ENCODE measurements at places on chromosomes 1 and 21. TPM values are rescaled to one million over a fixed set of nuclear protein-coding genes. Genes with fewer than 3 reads are reported as not detected.
A peak's percentile ranks its signal among the peaks of the same experiment; 100 is the strongest.

Gene UBE2U
- not detected for total RNA-seq

GRCh38 chr1:6612641-6613360, 730 bp upstream of the PHF13 start:
- no peak for DNase-seq
- H3K27me3 ChIP-seq, result no peaks in the 10 kb centered on the region
- H3K4me1 ChIP-seq, result peaks cover 29% of the 10 kb centered on the region
- H3K36me3 ChIP-seq, result no peaks in the 10 kb centered on the region

DNA sequence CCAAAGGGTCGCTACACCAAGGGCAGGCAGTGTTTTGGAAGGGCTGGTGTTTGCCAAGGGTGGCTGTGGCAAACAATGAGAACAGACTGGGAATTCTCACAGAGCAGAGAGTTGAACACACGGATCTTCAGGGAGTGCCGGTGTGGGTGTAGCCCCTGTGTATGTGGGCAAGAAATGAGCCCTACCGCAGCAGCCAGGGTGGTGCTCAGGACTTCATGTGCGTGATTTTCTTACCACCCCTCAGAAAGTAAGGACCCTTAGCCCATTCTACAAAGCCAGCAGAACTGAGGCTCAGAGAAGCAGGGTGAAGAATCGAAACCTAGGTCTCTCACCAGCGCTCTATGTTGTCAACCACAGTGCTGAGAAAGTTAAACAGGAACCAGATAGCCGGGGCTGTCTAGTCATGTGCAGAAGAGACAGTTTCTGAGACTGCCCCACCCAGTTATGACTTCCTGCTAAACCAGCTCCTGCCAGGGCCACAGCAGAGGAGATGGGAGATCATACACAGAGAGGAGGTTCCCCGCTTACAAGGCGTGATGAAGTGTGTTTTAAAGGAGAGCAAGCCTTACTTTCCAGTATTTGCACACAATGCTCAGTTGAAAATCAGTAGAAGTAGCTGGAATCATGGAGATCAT, 21.9 kb upstream of the MORC3 start:
- no peaks in the 10 kb centered on the region for H3K27me3 ChIP-seq
- peaks cover 52% of the 10 kb centered on the region for H3K4me1 ChIP-seq
- H3K4me3 ChIP-seq, result peak overlapping the region; percentile 84
- H3K27ac ChIP-seq, result peak overlapping the region; percentile 96

- H3K4me1 ChIP-seq, result no peaks in the 10 kb centered on the region
- H3K27ac ChIP-seq, result no peak overlapping the region
- no peak for DNase-seq
- no peaks in the 10 kb centered on the region for H3K27me3 ChIP-seq
- H3K4me3 ChIP-seq, result no peak overlapping the region
- peaks cover 61% of the 10 kb centered on the region for H3K36me3 ChIP-seq
Observed at GRCh38 chr1:233045588-233045987, 95.2 kb downstream of the NTPCR start.

Gene CLCA4
- not detected for total RNA-seq

Gene GPR157
- 5.6 TPM for total RNA-seq

DNA sequence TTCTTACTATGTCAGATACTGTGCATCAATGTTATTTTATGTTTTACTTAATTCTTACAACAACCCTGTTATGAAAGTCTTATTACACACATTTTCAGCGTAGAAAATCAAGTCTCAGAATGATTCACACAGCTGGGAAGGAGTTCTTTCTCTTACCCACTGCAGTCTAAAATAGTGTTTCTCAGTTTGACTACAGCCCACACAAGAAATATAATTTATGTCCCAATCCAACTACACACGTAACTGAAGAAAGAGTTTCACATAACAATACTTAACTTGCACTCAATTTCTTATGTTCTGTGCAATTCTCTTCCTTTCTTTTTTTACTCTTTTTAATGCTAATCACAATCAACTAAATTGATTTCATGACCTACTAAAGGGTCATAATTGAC, 252.8 kb upstream of the ADGRL2 start:
- H3K27me3 ChIP-seq, result peaks cover 8% of the 10 kb centered on the region
- no peaks in the 10 kb centered on the region for H3K36me3 ChIP-seq
- no peak overlapping the region for H3K4me3 ChIP-seq
- no peak overlapping the region for H3K27ac ChIP-seq
- H3K4me1 ChIP-seq, result no peaks in the 10 kb centered on the region

Gene CHIA
- not detected for total RNA-seq

DNA sequence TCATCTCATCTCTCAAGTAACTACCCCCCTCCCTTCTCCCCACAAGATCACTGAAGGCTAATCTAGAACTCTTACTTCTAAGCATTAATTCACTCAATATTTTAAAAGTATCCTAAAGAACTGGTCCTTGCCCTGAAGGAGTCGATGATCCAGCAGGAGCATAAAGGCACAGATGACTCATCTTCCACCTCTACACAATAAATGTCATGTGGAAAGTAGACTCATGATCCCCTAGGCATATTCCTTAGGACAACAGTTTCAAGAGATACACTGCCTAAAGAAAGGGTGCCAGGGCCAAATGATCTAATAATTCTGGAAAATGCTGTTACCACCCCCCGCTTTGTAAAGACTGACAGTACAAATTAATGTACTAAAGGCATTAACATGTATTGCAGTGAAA, 85.8 kb upstream of the DIRAS3 start:
- no peaks in the 10 kb centered on the region for H3K36me3 ChIP-seq
- no peak overlapping the region for H3K4me3 ChIP-seq
- DNase-seq, result no peak
- no peaks in the 10 kb centered on the region for H3K4me1 ChIP-seq
- peaks cover 2% of the 10 kb centered on the region for H3K27me3 ChIP-seq
